ENCODE measurements at places on chromosomes 6 and 20. TPM values are rescaled to one million over a fixed set of nuclear protein-coding genes. Genes with fewer than 3 reads are reported as not detected.

DNA sequence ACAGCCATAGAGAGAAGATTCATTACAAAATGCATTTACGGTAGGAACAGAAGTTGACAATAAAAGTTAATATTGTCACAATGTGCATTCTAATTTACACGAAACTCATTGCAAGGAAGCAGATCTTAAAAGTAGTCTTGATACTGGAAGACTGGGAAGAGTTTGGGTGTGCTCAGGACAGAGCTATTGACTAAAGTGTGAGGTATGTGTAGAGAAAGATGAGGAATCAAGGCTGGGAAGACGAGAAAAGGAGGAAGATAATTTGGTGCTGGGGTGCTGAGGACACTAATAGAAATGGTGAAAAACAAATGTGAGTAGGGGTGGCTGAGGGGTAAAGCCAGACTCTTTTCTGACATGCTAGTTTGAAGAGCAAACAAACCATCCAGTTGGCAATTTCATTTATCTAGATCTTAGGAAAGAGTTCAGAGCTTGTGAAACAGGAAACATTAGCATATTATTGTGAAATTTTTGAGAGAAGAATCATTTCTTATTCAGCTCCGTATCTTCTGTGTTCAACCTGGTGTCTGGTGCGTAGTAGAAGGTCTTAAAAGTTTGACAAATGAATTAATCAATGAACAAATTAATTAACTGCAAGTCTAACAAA is 72.7 kb downstream of the ELOVL4 start:
- DNase-seq, result no peak

DNA sequence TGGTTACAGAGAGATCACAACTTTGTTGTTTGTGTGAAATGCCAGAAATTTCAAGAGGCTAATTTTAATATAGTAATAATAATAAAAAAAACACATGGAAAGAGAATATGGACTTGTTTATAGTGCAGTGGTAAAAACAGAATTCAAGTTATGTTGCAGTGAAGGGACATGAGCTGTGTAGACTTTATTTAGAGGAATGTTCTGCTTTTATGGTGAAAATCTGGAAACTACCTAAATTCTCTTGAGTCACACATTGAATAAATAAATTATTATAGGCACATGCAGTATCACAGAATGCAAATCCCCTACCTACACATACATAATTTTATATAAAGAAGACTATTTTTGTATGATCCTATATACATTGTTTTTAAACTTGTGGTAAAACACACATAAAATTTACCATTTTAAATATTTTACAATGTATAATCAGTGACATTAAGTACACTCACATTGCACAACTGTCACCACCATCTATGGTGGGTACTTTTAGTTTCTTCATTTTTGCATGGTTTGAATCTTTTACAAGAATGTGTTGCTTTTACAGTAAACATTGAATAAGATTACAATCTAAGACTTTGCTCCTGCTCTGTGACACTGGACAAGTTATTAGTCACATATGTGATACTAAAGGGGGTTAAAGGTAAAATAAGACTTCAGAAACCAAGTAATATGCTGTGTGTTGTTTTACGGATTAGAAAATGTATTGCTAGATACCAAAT is 107.4 kb downstream of the B3GAT2 start:
- no peak for DNase-seq

- no peak for DNase-seq
Measured at GRCh38 chr20:23155141-23155590, 69.0 kb upstream of the CD93 start.

The CST2 gene
- total RNA-seq, result not detected

The FAM162B gene
- 2.5 TPM for total RNA-seq
